ENCODE measurements at places on chromosomes 5 and 9.

DNA sequence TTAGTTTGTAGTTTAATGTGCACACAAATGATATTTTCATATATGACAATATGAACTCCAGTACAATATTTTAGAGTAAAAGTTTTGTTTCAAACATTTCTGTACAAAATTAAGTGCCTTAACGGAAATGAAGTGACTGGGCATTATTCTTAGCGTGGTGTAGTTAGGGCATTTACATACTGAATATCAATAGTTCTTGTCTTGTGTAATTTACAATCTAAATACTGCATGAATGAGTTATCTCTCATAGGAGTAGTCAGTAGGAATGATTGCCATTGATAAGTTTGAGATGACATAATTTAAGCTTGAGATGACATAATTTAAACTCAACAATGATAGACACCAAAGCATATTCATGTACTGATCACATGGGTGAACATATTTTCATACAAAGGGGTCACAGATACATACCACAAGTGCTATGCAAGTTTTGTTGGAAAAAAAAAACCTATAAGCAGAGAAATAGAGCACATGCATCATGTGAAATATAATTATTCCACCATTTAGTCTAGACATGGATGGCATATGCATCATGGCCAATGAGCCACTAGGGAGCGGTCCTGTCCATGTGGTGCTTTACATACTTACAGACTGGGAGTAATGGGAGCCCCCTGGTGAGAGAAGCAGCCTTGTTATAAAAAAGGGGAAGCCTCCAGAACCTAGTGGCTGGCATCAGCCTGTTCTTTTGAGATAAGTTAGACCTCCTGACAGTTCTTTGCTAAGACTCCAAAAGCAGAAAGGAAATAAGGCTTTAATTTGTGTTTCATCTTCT lies 1523.9 kb downstream of the MAT2B start:
- no peak for DNase-seq

DNA sequence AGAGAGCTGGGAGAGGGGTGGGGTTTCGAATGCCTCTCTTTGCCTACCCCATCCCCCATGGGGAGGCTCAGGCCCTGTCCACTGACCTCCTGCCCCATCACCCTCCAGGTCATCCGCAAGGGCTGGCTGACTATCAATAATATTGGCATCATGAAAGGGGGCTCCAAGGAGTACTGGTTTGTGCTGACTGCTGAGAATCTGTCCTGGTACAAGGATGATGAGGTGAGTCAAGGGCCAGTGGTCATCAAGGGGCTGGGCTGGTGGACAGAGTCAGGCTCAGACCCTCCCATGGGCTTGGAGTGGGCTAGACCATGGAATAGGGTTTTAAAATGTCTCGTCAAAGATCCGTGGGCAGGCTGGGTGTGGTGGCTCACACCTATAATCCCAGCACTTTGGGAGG lies 33.7 kb downstream of the GOLGA2 start:
- no peak for DNase-seq

- DNase-seq: no peak
Observed at GRCh38 chr9:75669721-75670120, 220.8 kb upstream of the PCSK5 start.

DNA sequence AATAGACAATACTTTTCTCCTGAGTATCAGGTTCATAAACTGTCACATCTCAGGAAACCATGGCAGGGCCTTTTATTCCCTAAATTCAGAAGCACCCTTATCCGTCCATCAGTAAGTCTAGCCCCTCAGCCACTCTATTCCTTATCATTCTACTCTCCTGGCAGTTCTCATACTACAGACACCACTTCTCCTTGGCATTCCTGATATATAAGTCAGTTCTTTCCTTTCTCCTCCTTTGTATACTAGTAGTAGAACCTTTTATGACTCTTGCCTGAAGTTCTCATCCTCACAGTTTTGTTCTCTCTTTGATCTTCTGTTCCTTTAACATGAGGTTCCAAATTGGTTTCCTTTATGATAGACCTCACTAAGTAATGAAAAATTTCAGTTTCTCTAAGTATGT lies 29.3 kb downstream of the GRAMD2B start:
- no peak for DNase-seq

DNA sequence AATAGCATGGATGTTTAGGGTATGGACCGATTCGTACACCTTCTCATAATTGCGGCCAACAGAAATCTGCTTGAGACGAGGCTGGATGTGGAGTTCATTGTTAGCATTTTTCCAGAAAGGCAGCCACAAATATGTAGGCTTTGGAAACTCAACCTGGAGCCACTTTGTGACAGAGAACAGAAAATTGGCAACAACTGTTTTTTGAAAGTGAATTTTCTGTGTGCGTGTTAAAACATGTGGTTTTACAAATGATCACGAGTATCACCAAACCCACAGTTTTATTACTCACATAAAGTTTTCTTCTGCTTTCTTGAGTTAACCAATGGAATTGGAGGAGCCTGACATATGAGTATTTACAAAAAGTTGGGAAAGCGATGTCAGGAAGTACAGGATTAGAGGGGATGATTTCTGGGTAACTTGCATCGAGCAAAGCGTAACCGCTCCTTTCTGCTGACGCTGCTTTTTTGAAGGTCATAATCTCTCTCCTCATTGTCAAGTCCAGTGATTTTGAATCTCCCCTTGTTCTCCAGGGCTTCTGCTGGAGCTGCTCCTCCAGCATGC lies 138.5 kb upstream of the TAF11L2 start:
- DNase-seq: no peak

DNA sequence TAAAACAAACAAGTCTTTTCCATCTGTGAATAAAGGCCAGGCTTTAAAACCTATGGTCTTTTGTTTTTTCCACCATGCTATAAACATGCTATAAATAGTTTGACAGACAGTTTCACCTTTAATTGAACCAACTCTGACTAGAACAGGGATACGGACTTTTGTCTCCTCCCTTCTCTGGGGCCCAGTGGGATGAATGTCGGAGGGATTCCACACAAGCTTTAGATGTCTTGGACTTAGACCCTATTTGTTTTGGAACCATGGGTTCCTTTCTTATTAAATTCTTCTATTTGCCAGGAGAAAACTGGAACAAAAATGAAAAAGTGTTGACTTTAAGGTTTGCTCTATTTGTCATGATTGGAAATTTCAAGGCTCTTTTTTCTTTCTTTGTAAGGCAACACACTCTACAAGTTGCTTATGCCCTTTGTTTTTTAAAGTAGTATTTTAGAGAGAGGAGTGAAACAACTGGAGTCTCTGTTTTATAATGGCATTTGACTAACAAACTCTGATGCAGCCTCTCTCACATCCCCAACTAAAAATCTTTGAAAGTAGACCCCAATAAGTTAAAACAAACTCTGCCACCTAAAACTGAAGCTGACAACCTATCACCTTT lies 145.3 kb downstream of the MLLT3 start:
- no peak for DNase-seq

- no peak for DNase-seq
Observed at GRCh38 chr9:127223810-127224177, 40.8 kb upstream of the GARNL3 start.

GRCh38 chr5:2200261-2200950 lies 317.7 kb upstream of the IRX4 start:
- DNase-seq: no peak

DNA sequence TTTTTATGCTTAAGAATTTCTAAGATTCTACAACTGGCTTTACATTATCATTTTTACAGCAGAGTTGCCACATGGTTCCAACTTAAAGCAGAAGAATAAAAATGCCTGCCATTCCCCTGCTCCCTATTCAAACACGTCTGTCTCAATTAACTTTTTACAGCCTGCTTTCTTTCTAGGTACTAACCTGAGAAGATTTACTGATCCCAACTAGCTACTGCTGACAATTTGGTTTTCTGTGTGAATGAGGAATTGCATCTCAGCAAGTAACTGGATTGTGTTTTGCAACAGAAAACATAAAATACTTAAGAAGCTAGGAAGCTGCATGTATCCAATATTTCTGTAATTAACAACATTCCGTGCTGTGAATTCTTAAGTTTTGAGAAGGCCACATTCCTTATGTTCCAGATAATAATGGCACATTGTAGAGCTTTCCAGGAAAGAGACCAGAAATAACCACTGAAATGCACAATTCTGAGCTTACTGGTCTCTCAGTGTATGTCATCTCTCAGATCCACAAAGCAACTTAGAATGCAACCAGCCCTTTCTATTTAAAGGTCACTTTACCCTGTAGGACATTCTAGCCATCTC lies 306.8 kb upstream of the NMUR2 start:
- DNase-seq: no peak

GRCh38 chr5:82734347-82734746 lies 342.8 kb downstream of the TMEM167A start:
- DNase-seq: no peak

DNA sequence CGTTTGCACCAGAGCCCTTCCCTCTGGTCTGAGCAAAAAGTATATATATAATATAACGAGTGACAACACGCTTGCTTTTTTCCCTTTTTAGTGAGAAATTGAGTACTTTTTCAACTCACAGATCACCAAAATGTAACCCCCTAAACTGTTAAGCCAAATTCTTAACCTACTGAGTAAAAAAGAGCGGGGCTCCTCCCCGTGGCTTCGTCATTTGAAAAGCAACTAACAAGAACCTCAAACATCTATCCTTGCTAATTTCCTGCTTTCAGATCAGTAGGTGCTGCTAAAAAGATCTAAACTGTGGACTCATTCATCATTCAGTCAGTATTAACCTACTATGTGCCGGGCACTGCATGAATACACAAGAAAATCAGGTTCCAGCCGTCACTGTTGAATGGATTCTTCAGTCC lies 1.0 kb upstream of the PTBP3 start:
- DNase-seq: no peak

GRCh38 chr5:176574297-176574591 lies 25.1 kb downstream of the CDHR2 start:
- DNase-seq: no peak

DNA sequence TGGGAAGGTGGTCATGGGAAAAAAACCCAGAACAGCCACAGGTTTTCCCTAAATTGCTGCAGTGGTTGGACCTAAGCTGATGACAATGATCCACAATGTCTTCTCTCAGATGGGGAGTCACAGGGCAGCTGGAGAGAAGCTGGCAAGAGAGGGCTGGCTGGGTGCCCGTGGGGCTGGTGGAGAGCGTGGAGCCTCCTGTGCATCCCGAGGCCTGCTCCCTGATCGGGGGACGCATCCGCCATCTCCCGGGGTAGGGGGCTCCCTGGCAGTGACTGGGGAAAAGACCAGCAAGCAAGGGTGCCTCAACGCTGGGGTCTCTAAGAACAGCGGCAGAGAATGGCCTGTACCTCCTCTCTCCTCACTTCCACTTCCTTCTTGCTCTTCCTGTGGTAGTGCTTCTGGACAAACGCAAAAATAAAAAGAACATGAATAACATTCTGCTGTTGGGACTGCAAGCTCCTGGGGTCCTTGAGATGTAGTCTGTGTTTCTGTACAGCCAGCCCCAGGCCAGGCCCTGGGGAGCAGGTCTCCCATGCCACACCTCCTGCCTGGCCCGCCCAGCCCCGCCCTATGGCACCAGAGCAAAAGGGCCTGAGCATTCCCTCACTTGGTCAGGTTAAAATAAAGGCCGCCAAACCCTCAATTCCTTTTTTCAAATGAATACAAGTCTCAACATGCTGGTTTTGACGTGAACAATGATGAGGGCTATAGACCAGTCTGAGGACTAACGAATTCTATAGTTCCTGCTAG lies 7.0 kb upstream of the MRNIP start:
- DNase-seq: no peak

DNA sequence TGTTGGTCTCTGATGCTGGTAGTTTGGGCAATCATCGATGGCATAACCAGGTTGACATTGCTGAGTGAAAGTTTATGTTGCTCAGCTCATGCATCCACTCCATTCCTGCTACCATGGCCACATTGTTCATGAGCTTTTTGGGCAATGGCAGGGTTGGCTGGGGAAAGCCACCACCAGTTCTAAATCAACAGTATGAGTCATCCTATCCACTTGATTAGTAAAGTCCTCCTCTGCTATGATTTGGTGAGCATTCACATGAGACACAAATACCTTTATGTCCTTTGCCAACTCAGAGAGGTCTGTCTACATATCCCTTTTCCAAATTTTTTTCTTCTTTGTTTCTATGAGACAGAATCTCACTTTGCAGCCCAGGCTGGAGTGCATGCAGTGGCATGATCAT lies 129.7 kb upstream of the FBN2 start:
- no peak for DNase-seq

DNA sequence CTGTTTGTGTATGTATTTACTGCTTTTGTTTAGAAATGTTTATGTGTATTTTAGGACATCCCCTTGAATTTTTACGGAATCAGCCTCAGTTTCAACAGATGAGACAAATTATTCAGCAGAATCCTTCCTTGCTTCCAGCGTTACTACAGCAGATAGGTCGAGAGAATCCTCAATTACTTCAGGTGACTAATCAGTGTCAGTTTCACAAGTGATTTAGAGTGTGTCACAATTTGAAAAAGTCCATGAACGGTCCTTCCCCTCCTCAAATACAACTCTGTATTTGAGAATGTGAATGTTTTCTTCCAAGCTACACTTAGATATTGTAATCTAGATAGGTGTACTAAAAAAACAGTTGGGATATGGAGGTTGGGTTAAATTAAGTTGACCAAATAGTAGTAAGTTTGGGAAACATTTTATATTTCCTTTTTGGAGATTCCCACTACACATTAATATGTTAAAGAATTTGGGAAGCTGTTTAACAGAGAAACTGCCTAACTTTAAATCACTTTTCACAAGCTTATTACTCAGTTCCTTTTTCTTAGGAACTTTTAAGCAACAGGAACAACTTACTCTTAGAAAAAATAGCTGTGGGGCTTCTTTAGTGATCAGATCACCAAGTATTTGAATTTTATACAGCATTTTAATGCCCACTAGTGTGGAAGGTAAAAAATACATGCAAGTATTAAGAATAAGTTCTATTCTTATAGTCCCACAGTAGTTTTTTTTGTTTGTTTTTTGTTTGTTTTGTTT lies 40.9 kb downstream of the RAD23B start:
- no peak for DNase-seq

DNA sequence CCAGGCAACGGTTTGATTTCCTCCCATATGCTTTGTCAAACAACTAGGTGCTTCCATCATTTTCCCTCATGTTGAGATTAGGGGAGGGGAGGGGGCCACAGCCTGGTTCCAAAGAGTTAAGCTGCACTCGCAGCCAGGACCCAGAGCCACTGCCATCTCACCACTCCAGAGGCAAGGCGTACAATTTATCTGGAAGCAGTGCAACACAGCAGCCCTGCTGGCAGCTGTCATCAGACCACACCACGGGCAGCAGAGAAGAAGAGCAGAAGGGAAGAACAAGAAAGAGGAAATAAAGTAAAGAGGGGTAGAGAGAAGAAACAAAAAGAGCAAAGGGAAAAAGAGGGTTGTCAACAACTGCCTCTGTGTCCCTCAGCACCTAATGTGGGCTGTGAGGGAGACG lies 38.9 kb downstream of the MED27 start:
- DNase-seq: no peak

GRCh38 chr5:82174128-82174918 lies 103.8 kb downstream of the RPS23 start:
- peak; percentile 37 for DNase-seq

GRCh38 chr5:119996128-119996527 lies 366.8 kb downstream of the FAM170A start:
- no peak for DNase-seq

DNA sequence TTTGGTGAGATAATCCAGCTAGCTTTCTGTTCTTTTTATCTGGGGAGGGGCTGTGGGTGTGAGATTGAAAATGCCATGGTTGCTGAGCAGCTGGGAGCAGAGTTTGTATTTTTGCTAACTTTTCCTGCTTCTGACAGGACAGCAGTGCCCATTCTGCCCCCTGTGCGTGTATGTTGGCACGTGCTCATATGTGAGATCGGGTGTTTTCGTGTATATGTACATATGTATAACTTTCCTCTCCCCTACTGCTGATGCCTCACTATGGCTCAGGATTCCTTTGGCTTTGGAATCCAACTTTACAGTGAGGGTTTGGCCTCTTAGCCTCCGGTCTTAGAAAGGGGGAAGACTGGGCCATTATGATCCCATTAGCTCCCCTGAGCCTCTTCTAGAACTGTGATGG lies 38.3 kb downstream of the RGS3 start:
- no peak for DNase-seq
